ENCODE measurements at places on chromosomes 2 and 18. TPM values are rescaled to one million over a fixed set of nuclear protein-coding genes. Genes with fewer than 3 reads are reported as not detected.

The CD8A gene
- total RNA-seq, result 67.8 TPM

The COLEC12 gene
- not detected for total RNA-seq

The CHRNG gene
- not detected for total RNA-seq

The IL36B gene
- total RNA-seq, result not detected

The FAM110C gene
- total RNA-seq, result 1.6 TPM

The NAT8 gene
- total RNA-seq, result not detected

The DHRS9 gene
- total RNA-seq, result not detected

The CCDC141 gene
- 1.2 TPM for total RNA-seq

The XRCC5 gene
- 454 TPM for total RNA-seq

The CETN1 gene
- total RNA-seq, result not detected

The POTEJ gene
- total RNA-seq, result not detected

The CFC1 gene
- not detected for total RNA-seq

GRCh38 chr2:76867854-76868253 lies 654.3 kb downstream of the LRRTM4 start:
- no peak for DNase-seq

DNA sequence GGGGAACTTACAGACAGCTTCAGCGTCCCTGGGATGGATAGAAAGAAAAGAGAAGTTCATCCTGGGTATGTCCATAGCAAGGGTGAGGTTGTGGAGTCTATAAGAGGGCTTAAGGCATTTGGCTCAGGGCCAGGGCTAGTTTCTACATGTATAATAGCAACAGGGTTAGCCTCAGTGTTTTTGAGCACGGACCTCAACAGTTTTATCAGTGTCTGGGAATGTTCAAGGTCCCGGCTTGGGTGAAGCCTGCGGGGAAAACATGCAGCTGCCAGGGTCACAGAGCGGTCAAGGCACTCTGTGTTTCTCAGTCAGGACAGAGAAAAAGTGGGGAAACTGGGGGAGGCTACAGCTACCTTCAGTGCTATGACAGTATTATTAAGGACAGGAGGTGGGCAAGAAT lies 427.7 kb upstream of the HS6ST1 start:
- DNase-seq, result no peak

DNA sequence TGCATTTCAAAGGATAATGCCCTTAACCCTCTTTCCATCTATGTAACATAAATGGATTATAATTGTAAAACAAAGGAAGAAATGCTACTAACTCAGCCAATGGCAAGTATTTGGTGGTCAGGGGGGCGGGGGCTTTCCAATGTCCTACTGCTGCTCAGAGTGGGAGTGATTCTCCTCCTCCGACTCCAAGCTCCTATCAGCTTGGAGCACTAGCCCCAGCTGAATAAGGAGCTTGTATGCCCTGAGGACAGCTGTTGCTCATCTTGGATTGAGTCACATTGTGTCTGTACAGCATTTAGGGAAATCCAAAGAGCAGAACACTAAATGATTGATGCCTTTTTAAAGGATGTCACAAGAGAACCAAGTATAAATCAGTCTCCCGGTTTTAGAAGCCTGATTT lies 105.6 kb upstream of the ZNF521 start:
- no peak for DNase-seq

- DNase-seq, result no peak
These were observed 230.8 kb upstream of the RAB6C start for GRCh38 chr2:129748653-129749052.

DNA sequence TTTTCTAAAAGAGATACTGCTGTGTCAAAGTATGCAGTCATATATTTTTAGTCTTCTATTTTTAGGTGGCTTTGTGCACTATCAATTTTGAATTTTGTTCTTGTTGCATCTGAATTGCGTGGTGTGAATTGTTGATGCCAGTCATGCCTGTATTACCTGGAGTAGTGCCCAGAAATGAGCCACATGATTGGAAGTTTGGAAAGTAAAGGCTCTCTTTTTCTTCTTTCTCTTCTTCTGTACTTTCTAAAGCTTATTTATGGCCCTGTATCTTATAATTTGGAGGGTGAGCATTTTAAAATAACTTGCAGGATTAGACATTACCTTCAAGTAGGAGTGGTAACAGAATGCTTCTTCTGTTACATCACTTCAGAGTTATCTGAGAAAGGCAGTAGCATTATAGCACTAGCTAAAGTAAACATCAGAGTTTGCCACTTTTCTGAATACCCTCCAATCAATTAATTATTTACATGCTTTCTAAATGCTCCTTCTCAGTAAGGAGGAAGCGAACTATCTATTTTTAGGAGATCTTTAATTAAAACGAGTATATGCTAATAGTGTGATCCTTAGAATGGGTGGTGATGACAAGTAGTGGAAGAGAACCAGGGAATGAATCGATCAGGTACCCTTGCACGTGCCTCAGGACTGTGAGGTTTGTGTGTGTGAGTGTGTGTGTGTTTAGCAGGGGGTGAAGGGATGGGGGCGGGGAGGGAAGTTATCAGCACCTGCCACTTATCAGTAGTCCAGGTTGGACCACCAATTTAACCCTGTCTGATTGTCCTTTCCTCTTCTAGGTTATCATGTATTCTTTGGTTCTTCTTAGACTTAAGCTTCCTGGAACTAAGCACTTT lies 112.5 kb downstream of the MAP3K20 start:
- DNase-seq, result no peak

DNA sequence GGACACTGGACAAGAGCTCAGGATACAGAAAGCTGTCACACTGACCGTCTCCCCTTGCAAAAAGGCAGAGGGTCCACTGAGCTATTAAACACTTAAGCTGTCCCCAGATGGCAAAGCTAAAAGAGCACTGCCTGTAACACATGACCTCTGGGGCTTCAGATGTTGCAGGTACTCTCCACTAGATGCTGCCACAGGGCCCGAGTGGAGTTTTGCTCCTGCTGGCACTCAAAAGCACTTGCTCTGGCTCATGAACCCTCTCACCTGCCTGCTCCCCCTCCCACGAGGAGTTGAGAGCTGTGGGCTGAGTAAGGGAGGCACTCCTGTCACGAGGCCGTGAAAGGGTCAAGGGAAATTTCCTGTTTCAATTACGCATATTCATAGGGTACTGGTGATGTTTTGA lies 227.9 kb downstream of the PRKCE start:
- no peak for DNase-seq

DNA sequence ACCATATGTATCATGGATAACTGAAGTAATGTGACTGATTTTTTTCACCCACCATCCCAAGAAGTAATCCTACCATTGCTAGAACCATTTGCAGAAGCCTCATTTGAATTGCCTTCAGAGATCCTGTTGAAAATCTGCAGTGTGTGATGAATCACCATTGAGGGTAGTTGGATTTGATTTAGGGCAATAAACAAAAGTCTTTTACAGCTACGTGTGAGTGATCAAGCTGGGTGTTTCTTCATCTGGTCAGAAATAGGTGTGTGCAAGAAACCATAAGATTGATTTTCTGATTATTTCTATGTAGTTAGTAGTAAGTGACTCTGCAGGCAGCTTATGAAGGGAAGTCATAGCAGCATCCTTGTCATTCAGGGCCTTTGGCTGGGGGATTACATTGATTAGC lies 159.6 kb downstream of the MGAT5 start:
- DNase-seq, result no peak

GRCh38 chr2:25309402-25309801 lies 32.3 kb downstream of the DNMT3A start:
- no peak for DNase-seq

DNA sequence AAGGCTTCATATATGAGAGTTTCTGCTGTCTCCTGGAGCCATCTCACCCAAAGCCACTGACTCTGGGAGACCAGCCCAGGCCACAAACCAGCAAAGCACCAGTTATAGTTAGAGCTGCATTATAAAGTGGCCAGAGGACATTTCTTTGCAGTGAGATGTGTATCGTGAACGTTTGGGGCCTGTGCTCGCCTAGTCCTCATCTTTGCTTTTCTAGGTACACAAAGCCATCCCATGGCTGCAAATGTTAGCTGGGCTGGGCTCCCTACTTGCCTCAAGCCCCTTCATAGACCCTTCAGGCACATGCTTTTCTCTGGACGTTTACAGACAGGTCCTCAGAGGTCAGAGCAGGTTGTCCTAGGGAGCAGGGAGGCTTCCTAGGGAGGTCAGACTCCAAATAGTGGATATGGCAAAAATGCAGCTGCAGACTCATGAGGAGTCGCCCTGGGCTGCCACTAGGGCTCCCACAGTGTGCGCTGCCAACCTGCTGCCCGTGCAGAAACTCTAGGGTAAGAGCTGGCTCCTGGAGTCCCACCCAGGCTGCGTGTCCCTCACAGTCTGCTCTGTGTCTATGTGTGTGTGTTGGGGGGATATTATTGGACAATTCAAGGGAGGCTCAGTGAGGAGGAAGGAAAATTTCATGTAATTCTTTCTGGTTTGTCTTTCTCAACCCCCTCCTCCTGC lies 141.0 kb downstream of the RPIA start:
- no peak for DNase-seq

- DNase-seq, result no peak
These were observed 667.6 kb downstream of the STK39 start for GRCh38 chr2:167579826-167580225.

DNA sequence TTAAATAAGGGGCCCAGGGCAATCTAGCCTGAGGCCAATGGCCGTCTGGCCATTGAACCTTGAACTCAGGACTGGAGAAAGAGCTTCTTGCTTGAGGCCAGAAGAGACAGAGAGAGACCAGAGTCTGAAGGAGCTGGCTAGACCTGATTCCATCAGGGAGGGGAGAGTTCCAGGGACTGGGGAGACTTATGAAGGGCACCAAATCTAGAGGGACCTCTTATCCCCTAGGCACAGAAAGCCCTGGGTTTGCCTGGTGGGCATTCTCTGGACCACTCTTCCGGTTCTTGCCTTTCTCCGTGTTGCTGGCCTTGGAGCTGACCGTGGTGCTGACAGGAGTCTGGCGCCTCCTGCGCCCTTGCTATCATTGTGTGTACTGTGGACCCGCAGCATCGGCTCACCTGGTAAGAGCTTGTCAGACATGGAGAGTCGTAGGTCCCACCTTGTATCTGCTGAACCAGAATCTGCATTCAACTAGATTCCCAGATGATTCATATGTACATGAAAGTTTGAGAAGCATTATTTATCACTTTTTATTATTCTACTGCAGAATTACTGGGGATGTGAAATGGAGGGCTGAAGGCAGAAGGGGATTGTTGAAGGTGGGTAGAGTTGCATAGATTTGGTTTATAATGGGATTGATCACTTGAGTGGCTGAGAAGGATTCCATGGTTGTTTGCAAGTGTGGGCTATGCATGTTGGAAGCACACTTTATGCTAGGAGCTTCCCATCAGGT lies 4.3 kb upstream of the TRPM8 start:
- no peak for DNase-seq

GRCh38 chr2:100814453-100814852 lies 5.5 kb upstream of the NPAS2 start:
- DNase-seq, result no peak

- DNase-seq, result no peak
These were observed 102.1 kb downstream of the PRPF40A start for GRCh38 chr2:152615177-152615576.

All from natural killer cell treated with Interleukin-12 subunit alpha and Interleukin-12 subunit beta and Interleukin-15 and Interleukin-18, amount 100 ng/mL, for 72 hours (primary cell).